Activated naive CD8-positive, alpha-beta T cell treated with anti-CD3 and anti-CD28 coated beads, Interleukin-2, amount 10 ng/mL, durations not matched to agents 7 days and 5 days (primary cell): ENCODE measurements at places on chromosomes 6 and 20. TPM values are rescaled to one million over a fixed set of nuclear protein-coding genes. Genes with fewer than 3 reads are reported as not detected.

DNA sequence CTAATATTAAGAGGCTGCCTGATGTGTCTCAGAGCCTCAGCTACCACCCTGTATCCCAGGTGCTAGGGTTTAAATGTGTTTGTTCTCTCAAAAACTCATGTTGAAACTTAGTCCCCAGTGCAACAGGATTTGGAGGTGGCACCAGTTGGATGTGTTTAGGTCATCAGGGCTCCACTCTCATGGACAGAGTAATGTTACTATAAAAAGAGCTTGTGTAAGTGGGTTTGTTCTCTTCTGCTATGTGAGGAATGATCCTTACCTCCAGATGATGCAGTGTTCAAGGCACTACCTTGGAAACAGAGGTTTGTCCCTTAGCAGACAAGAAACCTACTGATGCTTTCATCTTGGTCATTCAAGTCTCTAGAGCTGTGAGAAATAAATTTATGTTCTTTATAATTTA is 164.9 kb upstream of the EPHA7 start:
- H3K4me3 ChIP-seq: no peak overlapping the region
- no peaks in the 10 kb centered on the region for H3K27me3 ChIP-seq
- H3K4me1 ChIP-seq: no peaks in the 10 kb centered on the region
- H3K27ac ChIP-seq: no peak overlapping the region
- H3K36me3 ChIP-seq: no peaks in the 10 kb centered on the region
- DNase-seq: no peak

- no peaks in the 10 kb centered on the region for H3K36me3 ChIP-seq
- DNase-seq: no peak
- no peak overlapping the region for H3K4me3 ChIP-seq
- H3K27ac ChIP-seq: no peak overlapping the region
- no peaks in the 10 kb centered on the region for H3K4me1 ChIP-seq
These were observed 157.8 kb downstream of the SAMD5 start for GRCh38 chr6:147666255-147666654.

Gene MYMX
- total RNA-seq: not detected

Gene IL17F
- not detected for total RNA-seq

DNA sequence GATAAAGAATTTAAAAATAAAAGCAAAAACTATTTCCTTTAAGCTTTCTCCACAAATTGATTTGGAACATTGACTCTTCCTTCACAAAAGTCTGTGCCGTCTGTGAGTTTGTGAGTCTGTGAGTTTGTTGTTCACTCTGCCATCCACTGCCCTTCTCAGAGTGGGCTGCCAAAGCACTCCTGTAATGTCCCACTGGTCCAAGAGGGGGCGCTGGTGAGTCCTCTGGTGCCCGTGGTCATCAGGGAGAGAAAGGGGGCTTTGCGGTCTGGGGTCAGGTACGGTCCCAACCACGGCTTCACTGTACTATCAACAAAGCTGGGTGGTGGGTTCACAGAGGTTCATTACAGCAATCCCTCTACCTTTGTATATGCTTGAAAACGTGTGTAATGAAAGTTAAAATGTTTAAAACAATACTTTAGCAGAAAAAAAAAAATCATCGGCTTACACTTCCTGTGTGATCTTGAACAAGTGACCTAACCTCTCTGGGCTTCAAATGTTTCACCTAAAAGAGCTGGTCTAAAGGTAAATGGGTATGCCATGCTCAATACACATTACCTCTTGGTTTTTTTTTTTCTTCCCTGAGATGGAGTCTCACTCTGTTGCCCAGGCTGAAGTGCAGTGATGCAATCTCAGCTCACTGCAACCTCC is 5.6 kb upstream of the ANKRD60 start:
- no peak overlapping the region for H3K27ac ChIP-seq
- no peak overlapping the region for H3K4me3 ChIP-seq
- DNase-seq: peak; percentile 55
- peaks cover 9% of the 10 kb centered on the region for H3K36me3 ChIP-seq

DNA sequence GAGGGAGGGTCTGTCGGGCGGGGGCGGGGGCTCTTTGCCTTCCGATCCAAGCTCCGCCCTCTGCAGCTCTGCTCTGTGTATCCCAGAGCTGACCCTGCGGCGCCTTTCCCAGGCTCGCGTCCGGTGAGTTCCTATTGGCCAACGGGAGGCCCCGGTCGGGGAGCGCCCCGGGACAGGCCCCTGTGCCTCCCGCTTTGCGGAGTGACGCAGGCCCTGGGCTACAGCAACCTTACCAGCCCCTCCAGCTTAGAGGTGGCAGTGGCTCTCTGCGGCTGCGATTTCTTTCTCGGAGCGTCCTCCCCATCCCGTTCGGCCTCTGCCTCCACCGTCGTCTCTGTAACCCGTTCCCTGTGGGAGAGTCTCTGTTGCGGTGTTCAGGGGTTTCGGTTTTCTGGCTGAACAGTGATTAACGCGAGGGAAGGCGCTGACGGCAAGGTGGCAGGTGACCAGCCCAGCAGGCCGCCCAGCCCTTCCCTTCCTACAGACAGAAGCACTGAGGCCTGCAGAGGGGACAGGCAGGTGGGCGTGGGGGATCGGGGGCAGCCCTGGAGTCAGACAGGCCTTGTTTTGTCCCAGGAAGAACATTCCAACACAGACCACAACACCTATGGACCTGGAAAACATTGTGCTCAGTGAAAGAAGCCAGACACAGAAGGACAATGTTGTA is 18.1 kb upstream of the CEBPB start:
- H3K4me3 ChIP-seq: peak overlapping the region; percentile 15
- H3K36me3 ChIP-seq: peaks cover 1% of the 10 kb centered on the region
- peaks cover 12% of the 10 kb centered on the region for H3K27me3 ChIP-seq
- H3K27ac ChIP-seq: no peak overlapping the region

Gene TMEM217
- total RNA-seq: 2.0 TPM

- no peak overlapping the region for H3K4me3 ChIP-seq
- H3K27ac ChIP-seq: no peak overlapping the region
- H3K27me3 ChIP-seq: peaks cover 4% of the 10 kb centered on the region
- H3K36me3 ChIP-seq: no peaks in the 10 kb centered on the region
- peaks cover 1% of the 10 kb centered on the region for H3K4me1 ChIP-seq
These were observed 38.2 kb downstream of the KIAA1755 start for GRCh38 chr20:38222231-38222922.

- H3K27ac ChIP-seq: no peak overlapping the region
- no peak overlapping the region for H3K4me3 ChIP-seq
- DNase-seq: no peak
- no peaks in the 10 kb centered on the region for H3K36me3 ChIP-seq
- peaks cover 23% of the 10 kb centered on the region for H3K27me3 ChIP-seq
These were observed 21.3 kb upstream of the DST start for GRCh38 chr6:56664029-56664428.

Gene GSTA2
- not detected for total RNA-seq

Gene MCHR2
- total RNA-seq: not detected
